ENCODE measurements at places on chromosomes 7 and 10.
A peak's percentile ranks its signal among the peaks of the same experiment; 100 is the strongest.

- H3K27me3 ChIP-seq, result no peaks in the 10 kb centered on the region
- no peak overlapping the region for H3K27ac ChIP-seq
- H3K36me3 ChIP-seq, result no peaks in the 10 kb centered on the region
- no peak for DNase-seq
- H3K4me1 ChIP-seq, result no peaks in the 10 kb centered on the region
Observed at GRCh38 chr10:70054902-70055301, 2.3 kb downstream of the MACROH2A2 start.

DNA sequence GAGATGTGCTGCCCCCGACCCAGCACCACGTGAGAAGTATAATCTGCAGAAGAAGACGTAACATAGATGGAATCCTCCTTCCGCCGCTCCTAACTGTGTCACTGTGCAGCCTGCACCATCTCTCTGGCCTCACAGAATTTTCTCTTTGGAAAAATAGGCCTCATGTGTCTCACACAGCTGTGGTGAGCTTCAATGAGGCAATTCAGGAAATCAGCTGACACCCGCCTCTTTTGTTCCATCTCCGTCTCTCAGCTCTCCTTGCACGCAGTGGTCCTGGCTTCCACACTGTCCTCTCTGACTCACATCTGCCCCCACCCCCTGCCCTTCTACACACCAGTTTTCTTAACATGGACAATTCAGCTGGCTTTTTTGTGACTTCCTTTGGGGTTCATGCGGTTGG, 7.2 kb downstream of the C10orf90 start:
- no peak for DNase-seq
- H3K27me3 ChIP-seq, result no peaks in the 10 kb centered on the region
- no peaks in the 10 kb centered on the region for H3K4me1 ChIP-seq
- H3K36me3 ChIP-seq, result no peaks in the 10 kb centered on the region
- H3K27ac ChIP-seq, result no peak overlapping the region

DNA sequence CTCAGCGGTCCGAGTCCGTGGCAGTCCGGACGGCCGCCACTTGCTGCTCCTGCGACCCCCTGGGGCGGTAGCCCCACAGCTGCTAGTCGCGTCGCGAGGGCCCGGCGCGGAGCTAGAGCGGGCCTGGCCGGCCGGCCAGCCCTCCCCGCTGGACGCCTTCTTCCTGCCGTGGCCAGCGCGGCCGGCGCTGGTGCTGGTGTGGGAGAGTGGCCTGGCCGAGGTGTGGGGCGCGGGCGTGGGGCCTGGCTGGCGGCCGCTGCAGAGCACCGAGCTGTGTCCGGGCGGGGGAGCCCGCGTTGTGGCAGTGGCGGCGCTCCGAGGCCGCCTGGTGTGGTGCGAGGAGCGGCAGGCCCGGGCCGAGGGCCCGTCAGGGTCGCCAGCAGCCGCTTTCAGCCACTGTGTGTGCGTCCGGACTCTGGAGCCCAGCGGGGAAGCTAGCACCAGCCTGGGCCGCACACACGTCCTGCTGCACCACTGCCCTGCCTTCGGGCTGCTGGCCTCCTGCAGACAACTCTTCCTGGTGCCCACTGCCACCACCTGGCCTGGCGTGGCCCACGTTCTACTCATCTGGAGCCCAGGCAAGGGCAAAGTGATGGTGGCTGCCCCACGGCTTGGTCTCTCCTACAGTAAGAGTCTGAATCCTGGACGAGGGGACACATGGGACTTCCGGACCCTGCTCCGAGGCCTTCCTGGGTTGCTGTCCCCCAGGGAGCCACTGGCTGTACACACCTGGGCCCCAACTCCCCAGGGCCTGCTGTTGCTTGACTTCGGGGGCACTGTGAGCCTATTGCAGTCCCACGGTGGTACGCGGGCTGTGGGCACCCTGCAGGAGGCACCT, 631 bp downstream of the HPS6 start:
- no peaks in the 10 kb centered on the region for H3K36me3 ChIP-seq
- DNase-seq, result no peak
- peak overlapping the region; percentile 94 for H3K4me3 ChIP-seq
- H3K27ac ChIP-seq, result peak overlapping the region; percentile 90
- H3K4me1 ChIP-seq, result peaks cover 10% of the 10 kb centered on the region

GRCh38 chr10:50324680-50325393, 73.5 kb upstream of the ASAH2 start:
- H3K4me1 ChIP-seq, result peaks cover 4% of the 10 kb centered on the region
- no peaks in the 10 kb centered on the region for H3K27me3 ChIP-seq
- no peak for DNase-seq
- H3K4me3 ChIP-seq, result no peak overlapping the region
- no peaks in the 10 kb centered on the region for H3K36me3 ChIP-seq
- H3K27ac ChIP-seq, result no peak overlapping the region

DNA sequence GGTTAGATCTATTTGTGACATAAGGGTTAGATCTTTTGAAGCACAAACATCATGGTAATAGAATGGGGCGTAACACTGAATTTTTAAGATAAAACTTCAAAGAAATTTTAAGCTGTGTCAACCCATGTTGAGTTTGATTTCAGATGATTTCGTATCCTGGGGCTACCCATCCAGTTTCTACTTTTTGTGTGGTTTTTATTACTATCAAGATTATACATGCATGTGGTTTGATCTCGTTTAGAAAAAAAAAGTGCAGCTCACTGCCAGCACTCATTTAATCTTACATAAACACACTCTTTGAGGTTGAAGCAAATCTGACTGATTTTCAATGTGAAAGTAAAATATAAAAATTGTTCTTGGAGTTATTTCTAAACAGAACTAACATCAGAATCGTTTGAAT, 140.8 kb upstream of the GRB10 start:
- H3K4me3 ChIP-seq, result no peak overlapping the region
- H3K27ac ChIP-seq, result no peak overlapping the region
- H3K36me3 ChIP-seq, result no peaks in the 10 kb centered on the region
- DNase-seq, result no peak
- H3K4me1 ChIP-seq, result no peaks in the 10 kb centered on the region

DNA sequence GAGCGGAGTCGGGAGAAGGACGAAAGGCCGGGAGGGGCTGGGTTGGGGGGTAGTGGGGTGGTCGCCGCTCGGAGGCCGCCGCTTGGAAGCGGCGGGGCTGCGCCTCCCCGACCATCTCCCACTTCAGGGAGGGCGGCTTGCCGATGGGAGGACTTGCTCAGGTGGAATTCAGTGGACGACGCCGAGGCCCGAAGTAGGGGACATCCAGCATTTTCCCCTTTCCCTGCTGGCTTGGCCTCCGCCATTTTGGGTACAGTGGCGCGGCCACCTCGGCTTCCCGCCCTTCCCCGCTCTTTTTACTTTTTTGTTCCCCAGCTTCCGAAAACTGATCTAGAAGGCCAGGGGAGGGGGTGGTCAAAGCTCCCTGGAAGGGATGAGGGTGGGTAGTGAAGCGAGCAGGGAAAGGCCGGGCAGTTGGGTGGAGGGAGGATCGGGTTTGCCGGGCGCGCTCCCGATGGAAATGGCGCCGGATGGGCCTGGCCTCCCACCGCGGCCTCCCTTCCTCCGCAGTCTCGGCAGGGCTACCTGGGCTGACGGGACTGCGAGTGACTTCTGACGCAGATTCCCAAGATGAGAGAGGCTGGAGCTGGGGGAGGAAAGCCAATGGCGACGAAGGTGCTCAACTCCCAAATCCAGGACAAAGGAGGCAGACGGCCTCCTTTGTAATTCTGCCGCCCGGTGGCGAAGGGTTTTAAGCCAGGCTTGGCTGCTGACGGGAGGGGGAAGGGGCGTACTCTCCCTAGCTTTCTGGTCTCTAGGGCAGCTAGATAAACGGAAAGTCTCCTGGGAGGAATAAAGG, at the start of gene PBLD:
PBLD (minus strand) TSS at position 670 of the 799 bp plus-strand sequence. CDS start 26,084 bp downstream, outside the sequence.
- peaks cover 40% of the 10 kb centered on the region for H3K4me1 ChIP-seq
- no peaks in the 10 kb centered on the region for H3K27me3 ChIP-seq
- H3K4me3 ChIP-seq, result peak within 1 kb of the TSS; percentile 85
- peak; percentile 77 for DNase-seq
- H3K27ac ChIP-seq, result peak within 1 kb of the TSS; percentile 100

- H3K4me3 ChIP-seq, result no peak overlapping the region
- H3K27me3 ChIP-seq, result no peaks in the 10 kb centered on the region
- H3K27ac ChIP-seq, result no peak overlapping the region
- H3K4me1 ChIP-seq, result no peaks in the 10 kb centered on the region
- no peak for DNase-seq
- no peaks in the 10 kb centered on the region for H3K36me3 ChIP-seq
Observed at GRCh38 chr7:123975084-123975483, 50.0 kb downstream of the SPAM1 start.

- H3K36me3 ChIP-seq, result no peaks in the 10 kb centered on the region
- no peak overlapping the region for H3K27ac ChIP-seq
- H3K4me1 ChIP-seq, result no peaks in the 10 kb centered on the region
- no peaks in the 10 kb centered on the region for H3K27me3 ChIP-seq
- DNase-seq, result no peak
Observed at GRCh38 chr7:138882249-138882648, 84.3 kb upstream of the ATP6V0A4 start.

DNA sequence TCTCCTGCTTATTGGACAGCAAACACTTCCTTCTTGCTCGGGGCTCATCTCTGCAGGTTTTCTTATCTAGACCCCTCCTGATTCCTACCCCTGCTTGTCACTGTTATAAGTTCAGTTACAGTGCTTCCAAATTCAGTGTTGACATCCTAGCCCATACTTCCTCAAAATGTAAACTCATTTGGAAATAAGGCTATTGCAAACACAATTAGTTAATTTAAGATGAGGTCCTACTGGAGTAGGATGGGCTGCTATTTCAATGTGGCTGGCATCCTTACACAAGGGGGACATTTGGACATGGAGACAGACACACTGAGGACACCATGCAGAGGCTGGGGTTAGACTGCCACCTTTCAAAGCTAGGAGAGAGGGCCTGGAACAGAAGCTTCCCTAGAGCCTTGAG, 85.2 kb upstream of the NPVF start:
- no peak overlapping the region for H3K4me3 ChIP-seq
- no peaks in the 10 kb centered on the region for H3K36me3 ChIP-seq
- H3K27me3 ChIP-seq, result no peaks in the 10 kb centered on the region
- H3K27ac ChIP-seq, result no peak overlapping the region

- DNase-seq, result no peak
- H3K27ac ChIP-seq, result no peak overlapping the region
- H3K36me3 ChIP-seq, result no peaks in the 10 kb centered on the region
- H3K27me3 ChIP-seq, result no peaks in the 10 kb centered on the region
- H3K4me3 ChIP-seq, result no peak overlapping the region
- H3K4me1 ChIP-seq, result no peaks in the 10 kb centered on the region
Observed at GRCh38 chr10:100146875-100147650, 38.8 kb downstream of the ERLIN1 start.

GRCh38 chr10:69437321-69438259, 13.7 kb upstream of the TSPAN15 start:
- H3K4me1 ChIP-seq, result no peaks in the 10 kb centered on the region
- no peak overlapping the region for H3K4me3 ChIP-seq
- H3K36me3 ChIP-seq, result no peaks in the 10 kb centered on the region
- DNase-seq, result no peak

DNA sequence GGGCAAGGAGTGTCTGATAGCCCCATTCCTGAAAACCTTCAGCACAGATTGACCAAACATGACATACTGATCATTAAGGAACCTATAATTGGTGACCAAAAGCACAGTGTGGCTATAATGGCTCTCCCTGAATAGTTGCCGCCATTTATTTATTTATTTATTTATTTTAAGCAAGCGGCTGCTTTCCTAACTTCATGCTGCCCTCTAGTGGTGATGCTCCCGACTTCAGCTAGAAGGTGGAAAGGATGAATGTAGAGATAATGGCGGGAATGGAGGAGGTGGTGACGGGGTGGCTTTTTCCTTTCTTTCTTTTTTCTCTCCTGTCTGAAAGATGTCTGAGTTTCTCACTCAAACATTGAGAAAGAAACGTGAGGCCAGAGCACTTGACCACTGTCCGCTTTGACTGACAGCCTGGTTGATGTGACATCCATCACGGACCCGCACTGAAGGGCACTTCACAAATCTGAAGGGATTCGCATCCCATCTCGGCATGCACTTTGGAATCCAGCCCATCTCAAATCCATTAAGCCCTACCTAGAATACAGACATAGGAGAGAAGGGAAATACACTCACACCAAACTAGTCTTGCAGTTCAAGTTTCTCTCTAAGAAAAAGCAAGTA, 1090.1 kb downstream of the KCNMA1 start:
- DNase-seq, result peak; percentile 94
- H3K27me3 ChIP-seq, result no peaks in the 10 kb centered on the region
- H3K36me3 ChIP-seq, result no peaks in the 10 kb centered on the region
- no peak overlapping the region for H3K27ac ChIP-seq
- peak overlapping the region; percentile 15 for H3K4me3 ChIP-seq
- H3K4me1 ChIP-seq, result no peaks in the 10 kb centered on the region
